ENCODE measurements at places on chromosomes 1 and 21.

DNA sequence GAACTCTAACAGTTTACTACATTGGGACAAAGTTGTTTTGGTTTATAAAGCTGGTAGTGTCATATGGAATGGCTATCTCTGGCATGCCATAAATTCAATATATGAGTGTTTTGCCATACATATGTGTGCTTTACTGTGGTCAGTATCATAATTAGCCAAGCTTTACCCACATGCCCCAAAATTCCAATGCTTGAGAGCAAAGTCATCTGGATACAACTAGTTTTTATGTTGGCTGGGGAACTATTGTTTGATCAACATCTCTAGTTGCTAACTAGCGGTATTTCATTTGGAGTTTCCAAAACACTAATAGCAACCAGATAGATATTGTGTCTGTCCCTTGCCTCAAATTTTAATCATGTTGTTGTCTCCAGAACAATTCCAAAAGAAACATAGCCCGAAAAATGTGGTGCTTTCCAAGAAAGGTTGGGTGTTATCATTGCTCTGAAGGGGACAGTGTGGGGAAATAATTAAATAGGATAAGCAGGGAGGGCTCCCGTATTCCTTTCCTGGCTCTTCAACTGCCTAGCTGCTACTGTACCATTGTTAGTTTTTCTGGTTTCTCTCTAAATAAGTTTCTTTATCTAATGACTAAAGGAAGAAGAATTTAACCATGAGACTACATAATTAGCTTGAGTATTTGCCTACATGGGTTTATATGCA is 136.1 kb downstream of the TGFB2 start:
- DNase-seq, result no peak

DNA sequence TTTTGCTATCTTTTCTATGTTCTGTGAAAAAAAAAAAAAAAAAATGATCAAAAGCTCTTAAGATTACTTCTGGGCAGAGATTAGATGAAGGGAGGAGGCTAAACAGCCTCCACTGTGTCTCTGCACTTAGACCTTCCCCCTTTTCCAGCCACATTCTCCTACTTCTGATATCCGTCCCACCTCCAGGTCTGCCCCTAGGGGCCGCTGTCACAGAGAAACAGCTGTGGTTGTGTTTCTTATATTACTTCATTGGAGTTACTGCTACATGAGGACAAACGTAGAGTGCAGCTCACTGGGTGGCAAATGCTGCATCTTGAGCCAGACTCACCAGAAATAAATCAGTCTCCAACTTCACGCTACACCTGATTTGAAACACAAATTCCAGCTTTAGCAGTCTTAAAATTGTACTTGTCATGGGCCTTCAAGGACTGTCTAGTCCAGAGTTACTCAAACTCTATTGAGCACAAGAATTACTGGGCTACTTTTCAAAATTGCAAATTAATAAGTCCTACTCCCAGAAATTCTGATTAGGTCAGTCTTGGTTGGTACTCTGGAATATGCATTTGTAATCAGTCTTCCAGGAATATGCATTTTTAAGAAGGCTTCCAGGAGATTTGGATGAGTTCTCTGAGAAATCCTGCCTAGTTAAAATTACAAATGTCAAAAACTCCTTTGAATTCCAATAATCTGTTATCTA is 125.2 kb upstream of the PTBP2 start:
- DNase-seq, result no peak

DNA sequence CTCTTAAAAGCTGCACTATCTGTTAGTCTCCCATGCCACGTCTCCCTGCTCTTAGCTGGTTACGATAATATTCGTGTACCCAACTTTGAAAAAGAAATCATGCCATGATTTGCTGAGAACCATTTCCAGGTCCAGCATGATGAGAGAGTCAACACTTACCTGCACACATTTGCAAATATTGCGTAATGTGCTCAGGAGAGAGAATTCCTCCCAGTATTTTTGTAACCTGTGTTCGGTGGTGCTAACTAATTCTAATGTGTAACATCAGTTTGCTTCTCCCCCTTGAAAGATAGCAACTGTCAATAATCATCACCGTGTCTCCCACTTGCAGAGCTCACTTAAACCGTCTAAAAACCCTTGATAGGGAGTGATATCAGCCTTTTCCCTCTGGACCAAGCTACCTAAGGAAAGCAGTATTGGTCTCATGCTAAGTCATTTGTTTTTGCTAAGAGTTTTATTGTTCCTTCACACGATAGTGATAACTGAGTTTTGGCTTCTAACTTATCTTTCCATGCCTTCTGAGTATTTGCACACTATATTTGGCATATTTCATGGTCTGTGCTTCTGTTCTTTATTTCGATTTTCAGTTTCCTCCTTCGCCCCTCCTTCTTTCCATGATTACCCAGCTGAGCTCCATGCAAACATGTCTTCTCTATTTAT is 61.1 kb upstream of the IRF2BP2 start:
- no peak for DNase-seq

DNA sequence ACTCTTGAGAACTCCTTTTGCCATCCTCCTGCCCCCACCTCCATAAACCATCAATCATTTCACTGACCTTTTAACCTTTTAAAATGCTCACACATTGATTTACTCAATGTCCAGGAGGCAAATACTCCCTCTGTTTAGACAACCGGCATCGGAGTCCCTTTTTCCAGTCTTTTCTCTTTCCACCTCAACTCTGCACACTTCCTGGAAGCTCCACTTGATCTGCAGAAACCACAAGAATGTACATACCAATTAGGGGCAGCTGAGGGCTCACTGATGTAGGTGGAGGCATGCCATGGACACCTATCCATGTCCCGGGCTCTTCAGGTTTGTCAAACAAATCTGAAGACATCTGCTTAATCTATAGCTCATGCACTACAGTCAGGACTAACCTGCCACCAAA is 5.3 kb upstream of the AMIGO1 start:
- DNase-seq, result no peak

DNA sequence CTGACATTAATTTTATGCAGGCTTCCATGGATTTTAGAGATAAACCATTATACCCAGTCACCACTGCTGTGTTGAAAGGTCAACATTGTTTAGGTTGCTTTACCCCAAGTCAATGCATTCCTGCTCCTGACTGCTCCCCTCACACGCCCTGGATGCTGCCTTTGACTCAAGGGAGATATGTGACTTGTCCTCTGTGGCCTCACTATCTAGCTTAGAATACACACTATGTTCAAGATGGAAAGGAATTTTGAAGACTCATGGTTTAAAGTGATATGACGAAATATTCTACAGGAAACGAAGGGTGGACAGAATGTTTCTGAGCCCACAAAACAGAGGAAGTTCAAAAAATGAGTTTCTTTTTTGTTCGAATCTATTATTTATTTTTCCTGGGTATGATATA is 170.4 kb upstream of the NR5A2 start:
- no peak for DNase-seq
